ENCODE measurements at places on chromosomes 3 and 15.

- no peak for DNase-seq
Observed at GRCh38 chr15:70169147-70169546, 71.4 kb upstream of the TLE3 start.

DNA sequence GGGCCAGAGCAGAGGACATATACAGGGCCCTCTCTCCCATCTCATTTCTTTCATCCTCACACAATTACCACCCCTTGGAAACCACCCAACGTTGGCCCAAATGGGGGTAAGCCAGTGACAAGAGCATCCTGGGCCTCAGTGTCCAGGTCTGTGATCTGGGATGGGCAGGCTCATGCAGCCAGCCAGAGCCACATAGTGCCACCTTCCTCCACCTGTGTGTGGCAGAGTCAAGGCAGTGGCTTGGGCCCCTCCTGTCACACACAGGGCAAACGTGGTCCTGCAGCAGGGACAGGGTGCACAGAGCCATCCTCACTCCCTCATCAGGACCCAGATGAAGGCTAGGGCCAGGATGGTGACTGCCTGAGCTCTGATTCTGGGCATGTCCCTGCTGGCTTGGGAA is 2.3 kb upstream of the MYL3 start:
- no peak for DNase-seq

DNA sequence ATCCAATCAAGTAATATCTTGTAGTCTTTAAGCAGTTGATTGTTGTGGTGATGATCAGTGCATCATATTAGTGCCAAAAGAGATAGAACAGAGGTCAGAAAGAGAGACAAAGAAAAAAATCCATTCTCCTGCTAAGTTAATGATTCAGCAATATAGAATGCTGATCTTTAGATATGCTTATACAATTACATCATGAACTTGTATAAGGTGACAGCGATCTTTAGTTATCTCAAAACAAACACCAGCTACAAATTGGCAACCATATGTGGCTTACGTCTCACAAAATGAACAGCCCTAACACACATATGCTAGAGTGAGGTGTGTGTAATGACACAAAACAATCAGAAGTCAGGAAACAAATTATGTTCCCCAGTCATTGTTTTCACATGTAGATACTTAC is 12.5 kb downstream of the LSAMP start:
- no peak for DNase-seq

DNA sequence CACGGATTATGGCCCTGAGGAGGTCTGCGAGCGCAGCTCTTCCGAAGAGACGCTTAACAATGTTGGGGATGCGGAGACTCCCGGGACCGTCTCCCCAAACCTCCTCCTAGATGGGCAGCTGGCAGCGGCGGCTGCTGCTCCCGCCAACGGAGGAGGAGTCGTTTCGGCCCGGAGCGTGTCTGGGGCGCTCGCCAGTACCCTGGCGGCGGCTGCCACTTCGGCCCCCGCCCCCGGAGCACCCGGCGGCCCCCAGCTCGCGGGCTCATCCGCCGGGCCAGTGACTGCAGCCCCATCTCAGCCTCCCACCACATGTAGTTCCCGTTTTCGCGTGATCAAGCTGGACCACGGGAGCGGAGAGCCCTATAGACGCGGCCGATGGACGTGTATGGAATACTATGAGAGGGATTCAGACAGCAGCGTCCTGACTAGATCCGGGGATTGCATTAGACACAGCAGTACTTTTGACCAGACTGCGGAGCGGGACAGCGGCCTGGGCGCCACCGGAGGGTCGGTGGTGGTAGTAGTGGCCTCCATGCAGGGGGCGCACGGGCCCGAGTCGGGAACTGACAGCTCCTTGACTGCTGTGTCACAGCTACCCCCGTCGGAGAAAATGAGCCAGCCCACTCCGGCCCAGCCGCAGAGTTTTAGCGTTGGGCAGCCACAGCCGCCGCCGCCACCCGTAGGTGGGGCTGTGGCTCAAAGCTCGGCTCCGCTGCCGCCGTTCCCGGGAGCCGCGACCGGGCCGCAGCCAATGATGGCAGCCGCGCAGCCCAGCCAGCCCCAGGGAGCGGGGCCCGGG is 1.6 kb downstream of the TSC22D2 start:
- DNase-seq: peak; percentile 53

Data from fibroblast of the aortic adventitia (primary cell).